Inflammatory macrophage treated with lipopolysaccharide for 4 hours (primary cell): ENCODE measurements at places on chromosomes 16 and 17.

DNA sequence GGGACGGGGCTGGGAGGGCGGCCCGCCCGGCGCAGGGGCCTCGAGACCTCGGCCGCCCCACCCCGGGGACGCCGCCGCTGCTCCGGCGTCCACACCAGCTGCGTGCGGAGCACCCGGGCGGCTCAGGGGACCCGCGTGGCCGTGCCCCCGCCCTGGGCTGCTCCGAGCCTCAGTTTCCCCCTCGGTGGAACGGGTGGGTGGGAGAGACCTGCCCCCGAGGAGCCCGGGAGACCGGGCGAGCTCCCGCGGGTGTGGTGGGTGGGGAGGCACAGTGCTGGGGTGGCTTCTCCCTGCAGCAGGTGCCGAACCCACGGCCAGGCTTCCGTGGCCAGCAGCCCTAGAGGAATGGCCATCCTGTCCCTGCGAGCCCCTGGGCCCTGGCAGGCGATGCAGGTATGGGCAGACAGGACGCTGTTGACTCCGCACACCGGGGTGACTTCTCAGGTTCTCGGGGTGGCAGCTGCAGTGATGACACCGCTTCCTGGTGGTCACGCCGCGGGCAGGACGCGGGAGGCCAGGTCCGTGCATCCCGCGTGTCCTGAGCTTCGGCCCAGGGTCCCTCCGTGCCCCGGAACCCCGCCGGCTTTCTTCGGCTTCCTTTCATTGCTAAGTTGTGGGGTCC, 677 bp downstream of the DEF8 start:
- no peak for DNase-seq

DNA sequence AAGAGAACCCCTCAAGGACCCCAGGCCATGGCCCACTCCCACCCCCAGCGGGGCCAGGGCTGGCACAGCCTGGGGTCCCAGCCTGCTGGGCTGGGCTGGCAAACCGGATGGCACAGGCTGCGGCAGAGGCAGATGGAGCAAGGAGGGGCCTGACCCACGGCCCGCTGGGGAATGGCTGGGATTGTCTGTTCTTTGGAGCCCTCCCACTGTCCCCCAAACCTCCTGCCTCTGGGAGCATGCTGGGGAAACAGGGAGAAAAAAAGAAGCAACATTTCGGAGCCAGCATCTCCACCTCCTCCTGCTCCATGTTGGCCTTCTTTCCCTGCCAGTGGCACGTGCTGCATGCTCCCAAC, 37.1 kb upstream of the LHX1 start:
- DNase-seq: no peak

GRCh38 chr17:71392715-71393567, 727.9 kb upstream of the SOX9 start:
- no peak for DNase-seq

GRCh38 chr16:9578459-9578858, 487.0 kb downstream of the HAPSTR1 start:
- DNase-seq: no peak

DNA sequence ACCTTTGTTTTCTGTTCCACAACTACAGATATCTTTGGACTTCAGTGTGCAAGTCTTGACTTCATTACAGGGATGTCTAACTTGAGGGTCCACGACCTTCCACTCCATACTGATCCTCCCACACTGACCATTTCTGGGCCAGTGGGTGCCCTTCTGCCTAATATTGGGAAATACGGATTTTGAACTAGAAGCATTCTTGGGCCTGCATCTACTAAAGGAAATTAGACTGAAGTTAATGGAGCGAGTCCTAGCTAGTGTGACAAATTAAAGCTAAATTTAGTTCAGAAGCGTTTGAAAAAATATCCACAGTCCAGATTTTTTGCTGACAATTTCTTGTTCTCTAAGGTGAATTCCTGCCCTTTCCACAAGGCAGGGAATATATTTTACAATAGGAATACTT, 9.9 kb upstream of the TMIGD1 start:
- DNase-seq: no peak

DNA sequence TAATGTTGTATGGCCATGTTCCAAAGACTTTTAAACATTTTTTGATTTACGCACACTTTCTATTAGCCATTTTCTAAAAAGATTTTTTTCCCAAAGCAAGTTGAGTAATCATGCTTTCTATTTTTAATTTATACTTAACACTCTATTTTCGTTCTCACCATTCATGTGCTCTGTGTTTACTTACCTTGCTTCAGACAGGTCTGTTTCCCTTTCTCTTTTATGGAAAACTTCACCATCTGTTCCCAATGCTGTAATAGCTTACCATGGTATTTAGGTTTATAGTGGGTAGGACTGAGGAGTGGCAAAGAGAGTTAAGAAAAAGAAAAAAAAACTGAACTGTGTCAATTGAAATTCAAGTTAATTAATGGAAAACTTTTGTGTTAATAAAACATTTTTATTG, 37.5 kb upstream of the KCNJ16 start:
- DNase-seq: no peak

GRCh38 chr16:16982614-16983013, 488.1 kb downstream of the XYLT1 start:
- no peak for DNase-seq

- no peak for DNase-seq
These were observed 68.2 kb downstream of the PLD6 start for GRCh38 chr17:17137731-17138585.

DNA sequence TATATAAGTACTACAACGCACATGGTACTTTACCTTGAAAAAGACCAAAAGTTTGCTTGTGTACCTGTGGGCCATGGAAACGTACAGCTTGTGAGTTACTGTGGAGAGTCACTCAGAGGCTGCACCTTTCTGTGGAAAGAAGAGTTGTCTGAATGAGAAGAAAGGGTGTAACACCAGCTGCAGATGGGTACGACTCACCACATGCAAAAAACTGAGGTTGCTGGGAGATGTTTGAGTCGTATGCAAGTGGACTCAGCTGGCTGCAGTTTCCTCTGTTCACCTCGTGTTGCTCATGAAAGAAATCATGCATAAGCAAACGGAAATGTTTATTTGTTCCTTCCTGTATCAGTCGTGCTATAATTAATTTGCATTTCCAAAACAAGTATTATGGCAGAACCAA, 22.4 kb upstream of the DYNLRB2 start:
- no peak for DNase-seq
